ENCODE measurements at places on chromosomes 7 and 10.

DNA sequence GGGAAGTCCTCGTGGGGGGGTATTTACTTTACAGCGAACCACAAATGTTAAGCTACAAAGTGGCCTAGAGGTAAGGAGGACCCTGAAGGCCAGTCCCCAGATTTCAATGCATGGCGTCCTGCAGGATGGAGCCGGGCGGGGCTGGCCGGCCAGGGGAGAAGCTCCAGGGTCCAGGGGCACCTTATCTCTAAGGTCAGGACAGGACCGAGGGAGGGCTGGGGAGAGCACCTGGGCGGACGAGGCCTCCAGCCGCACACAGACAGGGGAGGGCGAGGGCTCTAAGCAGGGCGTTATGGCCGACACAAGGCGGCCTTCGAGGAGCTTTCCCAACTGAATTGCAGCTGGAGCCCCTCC is 96.4 kb upstream of the DIP2C start:
- DNase-seq: no peak

DNA sequence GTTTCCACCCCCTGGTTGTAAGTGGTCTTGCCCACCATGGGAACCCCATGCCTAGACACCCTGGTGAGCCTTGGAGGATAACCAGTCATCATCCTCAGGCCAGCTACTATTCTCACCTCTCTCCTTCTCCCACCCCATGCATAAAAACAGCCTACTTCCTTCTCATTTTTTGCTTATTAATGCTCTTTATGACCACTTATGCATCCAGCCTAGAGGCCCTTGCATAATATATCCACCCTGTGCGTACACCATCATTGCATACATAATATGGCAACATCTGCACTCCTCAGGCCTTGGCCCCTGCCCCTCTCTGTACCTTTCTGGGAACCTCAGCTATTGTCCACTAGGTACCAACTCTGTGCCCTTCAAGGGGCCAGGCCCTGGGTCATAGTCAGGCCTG is 91.0 kb downstream of the CDH23 start:
- DNase-seq: no peak

DNA sequence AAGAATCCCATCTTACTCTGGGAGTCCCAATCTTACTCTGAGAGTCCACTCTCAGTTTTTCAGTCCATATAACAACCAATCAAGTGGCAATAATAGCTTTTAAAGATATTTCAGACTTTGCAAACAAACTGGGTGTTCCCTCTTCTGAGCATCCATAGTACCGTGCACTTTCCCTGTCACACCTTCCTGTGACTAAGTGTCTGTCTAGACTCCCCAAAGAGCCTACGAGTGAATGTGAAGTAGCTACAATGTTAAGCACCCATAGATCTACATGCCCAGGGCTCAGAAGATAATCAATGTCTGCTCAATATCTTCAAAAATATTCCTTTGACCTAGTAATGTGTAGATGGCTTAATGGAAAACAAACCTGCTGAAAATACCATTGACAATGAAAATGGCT is 95.6 kb upstream of the ASAH2 start:
- no peak for DNase-seq

DNA sequence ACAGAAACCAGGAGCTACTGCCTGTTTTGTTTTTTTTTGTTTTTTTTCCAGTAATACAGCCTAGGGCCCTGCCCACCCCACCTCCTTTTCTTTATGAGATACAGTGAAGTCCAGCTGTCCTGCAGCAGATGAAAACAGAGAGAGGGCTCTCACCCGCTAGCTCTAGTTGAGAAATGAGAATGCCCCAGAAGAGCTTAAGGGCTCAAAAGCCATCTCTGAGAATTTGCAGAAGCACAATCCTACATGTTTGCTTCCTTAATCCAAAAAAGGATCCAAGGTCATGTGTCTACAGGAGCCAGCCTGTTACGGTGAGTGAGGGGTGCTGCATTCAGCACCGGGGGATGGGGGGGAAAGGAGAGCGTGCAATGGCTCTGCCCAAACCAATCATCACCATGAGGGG is 122.7 kb downstream of the KCNMA1 start:
- no peak for DNase-seq

- DNase-seq: no peak
Observed at GRCh38 chr10:132712743-132713142, 73.2 kb downstream of the NKX6-2 start.

GRCh38 chr7:151251689-151252560 is 3.4 kb upstream of the SMARCD3 start:
- no peak for DNase-seq

DNA sequence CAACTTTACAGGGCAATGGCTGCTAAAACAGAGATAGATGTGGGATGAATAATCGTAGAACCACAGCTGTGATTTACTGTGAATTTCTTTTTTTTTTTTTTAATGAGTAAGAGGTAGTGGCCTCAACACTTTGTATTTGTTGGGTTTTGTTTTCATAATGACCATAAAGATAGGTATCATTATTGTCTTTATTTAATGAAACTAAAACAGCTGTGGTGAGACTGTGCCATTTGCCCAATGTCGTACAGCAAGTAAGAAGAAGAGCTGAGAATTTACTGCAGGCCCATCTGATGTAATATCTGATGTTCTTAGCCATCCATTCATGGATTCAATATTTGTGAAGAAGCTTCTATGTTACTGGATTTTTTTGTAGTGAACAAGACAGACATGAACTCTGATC is 271.2 kb downstream of the IPMK start:
- no peak for DNase-seq

DNA sequence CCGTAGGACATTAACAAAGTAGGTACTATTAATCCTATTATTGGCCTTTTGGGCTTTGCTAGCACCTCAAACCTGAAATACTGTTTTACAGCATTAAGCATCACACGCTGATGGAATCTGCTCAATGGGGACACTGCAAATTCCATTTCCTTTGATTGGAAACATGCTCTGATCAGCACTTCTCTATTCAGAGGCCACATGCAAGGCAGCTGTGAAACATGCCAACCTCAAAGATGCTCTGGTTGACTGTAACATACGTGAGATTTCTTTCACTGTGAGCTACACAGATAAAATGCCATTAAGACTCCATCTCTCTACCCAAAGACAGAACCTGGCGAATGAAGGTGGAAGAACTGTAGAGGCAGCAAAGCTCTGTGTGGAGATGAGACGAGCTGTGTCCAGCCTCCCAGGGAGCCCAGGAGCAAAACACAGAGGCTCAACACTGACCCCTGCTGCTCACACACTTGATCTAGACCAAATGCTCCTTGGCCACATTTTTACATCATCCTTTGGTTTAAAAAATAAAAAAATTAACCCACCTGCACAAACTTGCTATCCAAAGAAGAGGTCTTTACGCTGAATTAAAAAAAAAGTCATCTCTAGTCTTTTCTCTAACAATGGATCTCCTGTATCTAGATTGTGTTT is 8.0 kb downstream of the RSU1 start:
- no peak for DNase-seq

GRCh38 chr7:156234666-156235494 is 405.7 kb upstream of the RNF32 start:
- DNase-seq: no peak

Data from GM04504 (cell line).